Ovary (tissue), 10 donors: ENCODE measurements at places on chromosomes 4 and X.
A peak's percentile ranks its signal among the peaks of the same experiment; 100 is the strongest.

- H3K27ac ChIP-seq, result no peak overlapping the region
- H3K27me3 ChIP-seq, result no peaks in the 10 kb centered on the region
- no peak overlapping the region for H3K4me3 ChIP-seq
These were observed 4.2 kb downstream of the PAK3 start for GRCh38 chrX:111100191-111100590.

DNA sequence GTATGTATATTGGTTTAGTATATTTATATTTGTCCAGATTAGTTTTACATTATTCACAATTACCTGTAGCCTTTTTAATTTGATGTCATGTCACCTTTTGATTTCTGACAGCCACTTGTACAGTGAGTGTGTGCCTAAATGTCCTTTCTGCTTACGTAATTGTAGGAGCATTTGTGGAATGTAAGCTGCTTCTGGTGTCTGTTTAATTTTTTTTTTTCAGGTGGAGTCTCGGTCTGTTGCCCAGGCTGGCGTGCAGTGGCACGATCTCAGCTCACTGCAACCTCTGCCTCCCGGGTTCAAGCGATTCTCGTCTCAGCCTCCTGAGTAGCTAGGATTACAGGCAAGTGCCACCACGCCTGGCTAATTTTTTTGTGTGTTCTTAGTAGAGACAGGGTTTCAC lies 91.2 kb upstream of the XAGE2 start:
- DNase-seq, result no peak
- H3K4me1 ChIP-seq, result no peaks in the 10 kb centered on the region
- no peak overlapping the region for H3K4me3 ChIP-seq
- no peaks in the 10 kb centered on the region for H3K36me3 ChIP-seq

DNA sequence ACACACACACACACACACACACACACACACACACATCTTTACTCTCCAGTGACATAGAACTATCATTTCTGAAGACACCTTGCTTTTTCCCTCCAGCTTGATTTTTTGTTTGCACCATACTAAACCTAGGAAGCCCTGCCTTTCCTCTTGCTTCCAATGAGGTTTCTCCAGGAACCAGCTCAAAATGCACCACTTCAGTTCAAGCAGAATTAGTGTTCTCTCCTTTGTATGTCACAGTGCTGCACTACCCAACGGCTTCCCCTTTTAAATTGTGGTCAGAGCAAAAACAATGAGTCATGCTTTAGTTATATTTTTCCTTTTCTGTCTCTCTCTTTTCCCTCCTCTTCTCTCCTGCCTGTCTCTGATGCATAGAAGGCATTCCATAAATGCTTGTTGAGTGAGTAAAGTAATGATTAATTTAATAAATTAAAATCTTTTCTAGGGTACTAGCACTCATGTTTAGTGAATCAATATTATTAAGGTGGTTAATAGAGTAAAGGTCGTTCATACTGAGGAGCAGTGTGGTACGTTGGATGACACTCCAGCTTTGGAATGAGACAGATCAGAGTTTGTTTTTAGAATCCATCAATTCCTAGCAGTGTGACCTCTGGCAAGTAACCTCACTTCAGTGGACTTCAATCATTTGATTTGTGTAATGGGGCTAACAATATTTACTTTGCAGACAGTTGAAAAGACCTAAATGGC lies 5.9 kb downstream of the RTL3 start:
- no peaks in the 10 kb centered on the region for H3K36me3 ChIP-seq
- H3K4me3 ChIP-seq, result no peak overlapping the region
- DNase-seq, result no peak
- H3K27ac ChIP-seq, result no peak overlapping the region
- H3K4me1 ChIP-seq, result no peaks in the 10 kb centered on the region

DNA sequence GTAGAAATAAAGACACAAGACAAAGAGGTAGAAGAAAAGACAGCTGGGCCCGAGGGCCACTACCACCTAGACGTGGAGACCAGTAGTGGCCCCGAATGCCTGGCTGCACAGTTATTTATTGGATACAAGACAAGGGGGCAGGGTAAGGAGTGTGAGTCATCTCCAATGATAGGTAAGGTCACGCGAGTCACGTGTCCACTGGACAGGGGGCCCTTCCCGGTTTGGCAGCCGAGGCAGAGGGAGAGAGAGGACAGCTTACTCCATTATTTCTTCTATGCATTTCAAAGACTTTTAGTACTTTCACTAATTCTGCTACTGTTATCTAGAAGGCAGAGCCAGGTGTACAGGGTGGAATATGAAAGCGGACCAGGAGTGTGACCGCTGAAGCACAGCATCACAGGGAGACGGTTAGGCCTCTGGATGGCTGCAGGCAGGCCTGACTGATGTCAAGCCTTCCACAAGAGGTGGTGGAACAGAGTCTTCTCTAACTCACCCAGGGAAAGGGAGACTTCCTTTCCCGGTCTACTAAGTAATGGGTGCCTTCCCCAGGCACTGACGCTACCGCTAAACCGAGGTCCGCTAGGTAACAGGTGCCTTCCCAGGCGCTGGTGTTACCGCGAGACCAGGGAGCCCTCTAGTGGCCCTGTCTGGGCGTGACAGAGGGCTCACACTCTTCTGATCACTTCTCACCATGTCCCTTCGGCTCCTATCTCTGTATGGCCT lies 44.9 kb downstream of the ZBTB49 start:
- no peaks in the 10 kb centered on the region for H3K27me3 ChIP-seq
- H3K4me1 ChIP-seq, result peaks cover 7% of the 10 kb centered on the region
- no peaks in the 10 kb centered on the region for H3K36me3 ChIP-seq
- DNase-seq, result peak; percentile 73

DNA sequence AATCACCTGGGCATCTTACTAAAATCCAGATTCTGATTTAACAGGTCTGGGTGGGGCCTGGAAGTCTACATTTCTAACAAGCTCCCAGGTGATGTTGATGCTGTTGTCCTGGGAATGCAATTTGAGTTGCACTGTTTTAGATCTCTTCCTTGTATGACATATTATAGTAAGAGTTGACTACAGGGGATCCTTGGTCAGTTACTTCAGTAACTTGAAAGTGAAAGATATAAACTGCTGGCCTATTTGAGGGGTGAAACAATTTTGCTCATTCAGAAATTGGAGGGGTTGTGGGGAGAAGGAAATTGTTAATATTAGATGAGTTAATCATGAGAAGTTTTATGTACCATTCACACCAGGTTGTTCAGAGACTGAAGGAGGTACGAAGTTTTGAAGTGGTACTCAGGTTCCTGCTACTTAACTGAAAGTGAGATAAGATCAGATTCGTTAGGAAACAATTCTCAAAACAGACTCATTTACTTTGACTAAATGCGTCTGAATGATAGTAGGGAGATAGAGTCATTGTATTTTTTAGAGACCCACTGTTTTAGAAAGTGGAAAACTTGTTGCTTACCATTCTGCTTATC lies 12.5 kb downstream of the SH2D1A start:
- DNase-seq, result no peak
- no peaks in the 10 kb centered on the region for H3K36me3 ChIP-seq
- no peak overlapping the region for H3K27ac ChIP-seq

GRCh38 chr4:112075906-112076305 lies 69.3 kb upstream of the FAM241A start:
- no peaks in the 10 kb centered on the region for H3K36me3 ChIP-seq
- no peak for DNase-seq
- H3K27me3 ChIP-seq, result no peaks in the 10 kb centered on the region
- no peak overlapping the region for H3K4me3 ChIP-seq
- H3K4me1 ChIP-seq, result no peaks in the 10 kb centered on the region

- peak within 1 kb of the TSS; percentile 62 for H3K4me3 ChIP-seq
- H3K36me3 ChIP-seq, result no peaks in the 10 kb centered on the region
- DNase-seq, result peak; percentile 75
- peak within 1 kb of the TSS; percentile 56 for H3K27ac ChIP-seq
- H3K27me3 ChIP-seq, result no peaks in the 10 kb centered on the region
- peaks cover 4% of the 10 kb centered on the region for H3K4me1 ChIP-seq
These were observed at the start of gene MSN for GRCh38 chrX:65667503-65668376. MSN (plus strand) TSS chrX:65667654; CDS start chrX:65667842, 188 bp downstream.

- DNase-seq, result no peak
- no peak overlapping the region for H3K27ac ChIP-seq
- H3K36me3 ChIP-seq, result no peaks in the 10 kb centered on the region
- H3K4me1 ChIP-seq, result no peaks in the 10 kb centered on the region
These were observed 460.2 kb upstream of the FAT1 start for GRCh38 chr4:187183826-187184225.
